Right lung (tissue), 10 donors: ENCODE measurements at places on chromosomes 4 and X. TPM values are rescaled to one million over a fixed set of nuclear protein-coding genes. Genes with fewer than 3 reads are reported as not detected.

DNA sequence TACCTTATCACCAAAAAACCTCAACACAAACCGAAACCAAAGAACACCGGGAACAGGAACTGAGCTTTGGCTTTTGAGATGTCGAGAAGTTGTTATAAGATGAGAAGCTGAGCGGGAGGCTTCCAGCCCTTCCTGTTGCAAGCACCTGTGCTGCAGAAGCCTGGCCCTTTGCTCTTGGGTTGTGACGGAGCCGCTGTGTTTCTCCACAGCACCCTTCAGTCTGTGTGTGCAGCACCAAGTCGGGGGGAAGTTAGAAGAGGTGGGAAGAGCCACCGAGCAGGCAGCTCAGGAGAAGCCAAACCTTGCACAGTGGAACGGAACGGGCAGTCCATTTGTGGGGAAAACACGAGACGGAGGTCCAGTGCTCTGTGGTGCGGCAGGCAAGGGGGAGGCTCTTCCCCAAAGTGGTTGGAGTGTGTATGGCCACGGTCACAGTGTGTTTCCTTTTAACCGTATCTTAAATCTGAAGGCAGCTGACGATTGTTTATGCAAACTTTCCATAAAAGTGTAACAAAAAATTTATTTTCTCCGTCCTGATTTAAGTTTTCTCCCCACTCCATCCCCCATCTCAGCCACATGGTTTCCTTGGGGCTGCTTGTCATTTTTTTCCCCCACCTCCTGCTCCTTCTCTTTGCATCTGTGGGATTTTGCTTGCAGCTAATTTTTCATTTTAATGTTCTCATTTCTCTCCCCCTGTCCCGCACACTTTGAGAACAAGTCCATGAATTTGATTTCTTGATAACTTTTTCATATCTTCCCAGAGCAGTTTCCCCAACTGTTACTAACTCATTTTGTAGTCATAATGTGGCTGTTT, 123.7 kb downstream of the STOX2 start:
- no peak for DNase-seq

DNA sequence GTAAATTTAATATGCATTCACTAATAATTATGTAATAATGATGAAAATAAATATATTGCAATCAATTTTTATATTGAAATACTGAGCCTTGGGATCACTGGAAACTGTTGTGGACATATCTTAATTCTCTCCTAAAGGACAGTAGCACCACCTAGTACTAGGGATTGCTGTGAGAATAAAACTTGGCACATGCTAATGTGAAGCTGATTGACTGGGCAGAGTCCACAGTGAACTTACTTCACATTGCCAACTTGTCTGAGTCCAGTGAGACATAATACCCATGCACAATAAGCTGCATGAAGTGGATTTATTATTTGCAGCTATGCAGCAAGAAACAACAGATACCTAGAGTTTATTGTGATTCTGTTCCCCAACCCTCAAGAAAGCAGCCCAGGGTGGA, 131.1 kb downstream of the GABRG1 start:
- DNase-seq: no peak

GRCh38 chrX:75337525-75337924, 63.6 kb downstream of the UPRT start:
- DNase-seq: no peak

Gene ERCC6L
- 5.5 TPM for polyA plus RNA-seq

Gene TLR1
- 4.9 TPM for polyA plus RNA-seq

GRCh38 chrX:11461201-11462001, 168.2 kb downstream of the AMELX start:
- DNase-seq: no peak

Gene QRFPR
- 2.5 TPM for polyA plus RNA-seq

- no peak for DNase-seq
Measured at GRCh38 chr4:136002316-136002715, 1530.0 kb downstream of the PCDH18 start.

DNA sequence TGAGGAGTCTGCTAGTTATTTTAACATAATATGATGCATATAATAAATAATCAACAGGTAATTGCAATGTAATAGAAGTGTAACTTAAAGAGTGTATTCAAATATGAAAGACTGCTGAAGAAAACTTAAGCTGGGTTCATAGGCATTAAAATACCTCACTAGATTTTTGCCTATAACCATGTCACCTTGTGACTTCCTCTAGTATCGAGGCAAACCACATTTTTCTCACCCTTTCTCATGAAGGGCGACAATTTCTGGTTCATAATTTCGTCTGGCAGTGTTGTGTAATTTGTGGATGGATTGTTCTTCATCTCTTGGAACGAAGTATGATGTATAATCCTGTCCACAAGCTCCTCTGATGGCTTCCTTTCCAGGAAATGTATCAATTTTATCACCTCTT, 16.0 kb downstream of the SULT1E1 start:
- DNase-seq: no peak

DNA sequence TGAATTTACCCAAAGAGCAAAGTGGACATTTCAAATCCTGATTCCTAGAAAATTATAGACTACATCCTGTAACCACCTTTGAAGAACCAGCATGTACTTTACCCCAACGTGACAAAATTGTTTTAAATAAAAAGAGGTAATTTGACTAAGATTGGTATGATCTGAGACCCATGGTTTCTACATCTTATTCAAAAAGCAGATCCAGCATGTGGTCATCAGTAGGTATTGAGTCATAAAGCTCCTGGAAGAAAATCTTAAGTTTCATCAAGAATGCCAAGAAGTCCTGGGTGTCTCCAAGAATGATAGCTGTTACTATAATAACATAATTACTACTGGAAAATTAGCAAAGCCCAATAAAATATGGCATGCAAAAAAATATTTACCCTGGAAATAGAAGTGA, 61.8 kb downstream of the NFKB1 start:
- DNase-seq: no peak

- DNase-seq: no peak
Measured at GRCh38 chr4:180156684-180157083, 2086.5 kb upstream of the TENM3 start.

DNA sequence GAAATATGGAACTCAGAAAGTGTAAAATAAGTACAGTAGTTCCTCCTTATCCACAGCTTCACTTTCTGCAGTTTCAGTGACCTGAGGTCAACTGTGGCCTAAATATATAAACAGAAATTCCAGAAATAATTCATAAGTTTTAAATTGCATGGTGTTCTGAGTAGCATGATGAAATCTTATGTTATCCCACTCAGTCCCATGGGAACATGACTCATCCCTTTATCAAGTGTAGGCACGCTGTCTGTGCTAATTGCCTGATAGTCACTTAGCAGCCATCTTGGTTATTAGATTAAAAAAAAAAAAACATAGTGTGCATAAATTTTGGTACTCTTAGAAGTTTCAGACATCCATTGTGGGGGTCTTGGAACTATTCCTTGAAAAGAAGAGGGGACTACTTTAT, 983.4 kb upstream of the ADGRL3 start:
- DNase-seq: no peak

- DNase-seq: no peak
Measured at GRCh38 chr4:140330311-140330900, 43.0 kb upstream of the SCOC start.

- DNase-seq: no peak
Measured at GRCh38 chr4:41432219-41432618, 105.7 kb upstream of the LIMCH1 start.

- no peak for DNase-seq
Measured at GRCh38 chrX:32741910-32742309, 469.4 kb downstream of the DMD start.

DNA sequence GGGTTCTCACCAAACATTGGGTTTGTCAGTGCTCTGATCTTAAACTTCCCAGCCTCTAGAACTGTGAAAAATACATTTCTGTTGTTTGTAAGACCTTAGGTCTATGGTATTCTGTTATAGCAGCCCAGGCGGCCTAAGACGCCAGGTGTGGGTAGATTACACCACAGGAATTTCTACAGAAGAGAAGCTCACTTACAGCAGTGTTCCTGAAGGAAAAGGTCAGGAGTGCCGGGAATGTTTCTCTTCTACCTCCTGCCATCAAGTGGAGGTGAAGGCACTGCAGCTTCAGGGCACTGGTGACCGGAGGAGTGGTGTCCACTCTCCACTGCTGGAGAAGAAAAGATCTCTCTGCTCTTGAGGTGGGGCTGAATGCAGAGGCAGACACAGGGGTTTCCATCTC, 45.7 kb downstream of the FHDC1 start:
- no peak for DNase-seq

DNA sequence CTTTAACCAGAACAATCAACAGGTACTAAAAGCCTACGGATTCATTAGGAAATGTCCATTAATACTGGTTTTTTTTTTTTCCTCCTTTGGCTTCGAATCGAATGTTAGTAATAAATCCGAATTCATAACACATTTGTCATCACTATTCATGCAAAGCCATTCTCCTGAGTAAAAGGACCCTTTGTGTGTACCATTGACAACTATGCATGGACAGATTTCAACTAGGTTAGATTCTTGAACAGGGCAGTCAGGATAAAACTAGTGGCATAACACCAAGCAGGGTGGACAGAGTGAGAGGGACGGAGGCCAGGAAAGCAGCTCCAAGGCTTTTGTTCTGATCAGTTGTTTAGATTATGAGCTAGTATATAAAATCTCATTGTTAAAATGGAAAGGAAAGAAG, 1722.0 kb upstream of the TENM3 start:
- DNase-seq: no peak

- DNase-seq: no peak
Measured at GRCh38 chr4:11839889-11840288, 411.2 kb upstream of the HS3ST1 start.

- DNase-seq: peak; percentile 74
Measured at GRCh38 chr4:7375427-7375826, 59.3 kb downstream of the PSAPL1 start.
